ENCODE measurements at places on chromosomes 1 and 21.

DNA sequence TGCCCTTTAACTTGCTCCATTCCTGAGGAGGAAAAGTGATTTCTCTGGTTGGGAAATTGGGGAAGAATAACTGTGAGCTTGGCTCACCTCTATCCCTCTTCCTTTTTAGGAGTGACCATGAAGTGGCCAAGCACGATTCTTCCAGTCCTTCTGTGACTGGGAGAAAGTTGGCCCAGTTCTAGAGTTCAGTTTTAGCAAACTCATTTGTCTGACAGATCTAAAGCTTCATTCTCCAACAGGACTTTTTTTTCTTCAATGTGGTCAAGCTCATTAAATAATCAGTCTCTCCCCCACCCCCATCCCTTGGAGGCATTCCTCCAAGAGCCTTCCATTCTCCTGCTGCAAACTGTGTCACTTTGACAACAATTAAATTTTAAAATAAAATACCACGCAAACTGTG is 6.4 kb upstream of the AGL start:
- no peak for DNase-seq

- DNase-seq = no peak
Measured at GRCh38 chr1:77834771-77835334, 53.6 kb upstream of the NEXN start.

DNA sequence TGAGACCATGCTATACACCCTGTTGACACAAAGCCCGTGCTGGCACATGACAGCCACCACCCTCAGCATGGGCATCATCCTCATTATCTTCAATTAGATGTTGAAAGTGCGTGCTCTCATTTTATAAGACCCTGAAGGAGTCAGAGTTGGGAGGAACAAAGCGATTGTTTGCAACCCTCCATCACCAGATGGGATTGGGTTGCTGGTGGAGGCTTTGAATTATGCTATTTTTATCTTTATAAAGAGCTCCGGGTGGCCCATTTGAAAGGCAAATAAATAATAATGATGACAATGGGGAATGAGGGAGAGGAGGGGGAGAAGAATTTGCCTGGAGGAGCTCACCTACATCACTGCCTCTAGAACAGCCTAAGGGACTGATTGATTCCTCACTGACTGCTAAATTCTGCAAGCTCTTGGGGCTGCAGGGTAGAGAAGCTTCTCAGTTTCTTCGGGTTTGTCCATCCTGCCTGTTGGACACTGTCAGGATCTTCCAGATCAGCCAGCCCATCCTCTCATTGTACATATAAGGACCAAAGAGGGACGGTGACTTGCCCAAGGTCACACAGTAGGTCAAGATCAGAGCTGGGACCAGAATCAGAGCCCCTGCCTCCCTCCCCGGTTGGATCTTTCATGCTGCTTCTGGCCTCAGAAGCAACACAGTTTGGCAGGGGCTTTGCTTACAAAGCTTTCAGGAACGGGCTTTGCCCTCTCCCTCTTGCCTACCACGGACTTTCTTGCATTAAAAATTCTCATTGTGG is 130.9 kb upstream of the ZBTB40 start:
- DNase-seq = no peak

GRCh38 chr1:184219883-184220282 is 166.9 kb upstream of the C1orf21 start:
- no peak for DNase-seq

DNA sequence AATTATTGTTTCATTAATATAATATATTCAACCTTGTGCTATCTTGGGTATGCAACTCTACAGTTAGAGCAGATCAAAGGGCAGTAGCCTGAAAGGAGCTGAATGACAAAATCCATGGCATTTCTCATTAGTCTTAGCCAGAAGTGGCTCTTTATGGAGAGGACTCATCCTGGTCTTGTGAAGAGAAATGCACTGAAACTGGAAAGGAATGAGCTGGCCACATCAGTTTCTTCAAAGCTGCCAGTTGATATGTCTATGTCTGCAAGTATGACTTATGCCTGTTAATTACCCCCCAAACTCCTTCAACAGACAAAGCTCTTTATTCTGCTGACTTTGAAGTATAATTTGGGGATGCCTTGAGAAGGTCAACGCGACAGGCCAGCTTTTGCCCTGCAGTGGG is 119.0 kb upstream of the UBE2U start:
- DNase-seq = no peak

DNA sequence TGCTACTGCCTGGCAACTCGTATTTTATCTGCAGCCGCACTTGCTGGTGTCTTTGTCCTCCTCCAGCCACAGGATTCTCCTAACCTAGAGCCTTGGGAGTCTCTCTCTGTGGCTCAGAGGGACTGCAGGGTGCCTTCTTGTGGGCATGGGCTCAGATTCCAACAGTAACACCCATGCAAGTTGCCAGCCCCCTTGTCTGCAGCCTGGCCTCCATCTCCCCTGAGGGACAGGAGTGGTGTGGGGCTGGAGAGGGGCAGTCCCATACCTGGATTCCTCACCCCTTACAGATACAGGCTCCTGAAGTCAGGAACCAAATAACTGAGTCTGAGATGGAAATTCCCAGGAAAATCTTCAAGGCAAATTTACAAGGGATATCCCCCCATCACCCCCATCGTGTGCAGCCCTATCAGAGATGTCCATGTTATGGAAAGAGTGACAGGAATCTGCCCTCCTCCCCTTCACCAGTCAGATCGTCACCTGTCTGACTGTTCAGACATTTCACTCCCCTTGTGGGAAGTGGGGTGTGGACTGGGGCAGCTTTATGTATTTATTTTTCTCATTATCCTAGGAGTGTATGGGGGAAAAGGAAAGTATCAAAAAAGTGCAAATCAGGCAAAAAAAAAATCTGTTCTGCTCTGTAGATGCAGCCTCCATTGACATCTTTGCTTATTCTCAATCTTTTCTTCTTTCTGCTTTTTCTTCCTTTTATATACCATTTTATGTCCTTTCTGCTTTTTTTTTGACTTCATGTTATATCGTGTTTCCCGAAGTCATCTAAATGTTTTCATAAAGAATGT is 70.8 kb downstream of the MAN1C1 start:
- DNase-seq = no peak

GRCh38 chr1:225998560-225999226 is 450 bp downstream of the SDE2 start:
- DNase-seq = no peak

GRCh38 chr1:4267381-4268261 is 367.5 kb upstream of the C1orf174 start:
- DNase-seq = no peak

DNA sequence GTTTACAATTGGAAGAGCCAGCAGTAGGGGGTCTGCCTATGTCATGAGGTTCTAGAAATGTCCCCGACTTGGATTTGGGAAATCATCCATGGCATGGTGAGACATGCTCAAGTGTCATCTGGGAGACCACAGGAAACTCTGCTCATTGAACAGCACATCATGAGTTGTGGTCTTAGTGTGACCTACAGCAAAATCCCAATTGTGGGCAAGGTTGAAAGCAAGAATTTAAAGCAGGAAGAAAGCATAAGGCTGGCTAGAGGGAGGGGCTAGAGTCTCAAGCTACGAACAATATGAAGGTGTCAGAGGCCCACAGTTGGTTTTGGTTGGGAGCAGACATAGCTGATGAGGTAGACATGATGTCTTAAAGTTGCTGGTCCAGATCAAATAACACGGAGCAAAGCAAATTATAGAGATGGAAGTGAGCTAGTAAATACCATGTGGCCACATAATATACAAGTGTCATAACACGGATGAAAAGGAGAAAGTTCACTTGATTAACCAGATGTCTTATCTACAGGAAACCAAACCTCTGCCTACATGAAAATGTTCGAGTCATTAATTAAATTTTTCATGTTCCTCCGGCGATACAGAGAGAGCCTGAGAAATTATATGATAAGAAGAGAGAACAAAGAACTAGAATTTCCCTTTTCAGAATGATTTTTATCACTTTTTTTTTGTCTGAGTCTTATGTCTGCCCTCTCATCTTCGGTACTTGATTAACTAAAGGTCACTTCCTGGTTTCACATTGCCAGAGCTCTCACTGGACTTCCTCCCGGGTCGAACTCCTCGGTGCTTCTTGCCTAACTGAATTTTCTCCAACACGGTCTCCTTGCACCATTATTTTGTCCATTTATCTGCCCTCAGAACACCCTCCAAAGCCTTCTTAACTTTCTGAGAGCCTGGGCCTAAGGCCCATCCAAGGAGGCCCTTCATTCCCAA is 67.5 kb upstream of the DUSP10 start:
- DNase-seq = no peak

Data from CD4-positive, alpha-beta T cell treated with Interleukin-6 for 4 hours (primary cell).